ENCODE measurements at places on chromosomes 1 and 21. TPM values are rescaled to one million over a fixed set of nuclear protein-coding genes. Genes with fewer than 3 reads are reported as not detected.

GRCh38 chr1:29481031-29481430 is 244.7 kb downstream of the PTPRU start:
- DNase-seq, result no peak

Gene KCNE2
- not detected for total RNA-seq

Gene REG4
- total RNA-seq, result 1.8 TPM

DNA sequence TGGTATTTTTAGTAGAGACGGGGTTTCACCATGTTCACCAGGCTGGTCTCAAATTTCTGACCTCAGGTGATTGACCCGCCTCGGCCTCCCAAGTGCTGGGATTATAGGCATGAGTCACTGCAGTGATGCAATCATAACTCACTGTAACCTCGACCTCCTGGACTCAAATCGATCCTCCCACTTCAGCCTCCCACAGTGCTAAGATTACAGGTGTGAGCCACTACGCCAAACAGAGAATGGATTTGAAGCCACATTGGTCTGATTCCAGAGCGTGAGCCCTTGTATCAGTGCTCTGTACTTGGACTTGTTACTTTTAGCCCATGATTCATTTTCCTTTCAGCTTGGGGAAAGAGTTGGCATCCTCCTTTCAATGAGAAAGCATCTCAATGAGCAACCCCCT is 14.9 kb upstream of the ZNF683 start:
- DNase-seq, result no peak

- no peak for DNase-seq
Observed at GRCh38 chr1:174273190-174273589, 113.9 kb downstream of the RABGAP1L start.

DNA sequence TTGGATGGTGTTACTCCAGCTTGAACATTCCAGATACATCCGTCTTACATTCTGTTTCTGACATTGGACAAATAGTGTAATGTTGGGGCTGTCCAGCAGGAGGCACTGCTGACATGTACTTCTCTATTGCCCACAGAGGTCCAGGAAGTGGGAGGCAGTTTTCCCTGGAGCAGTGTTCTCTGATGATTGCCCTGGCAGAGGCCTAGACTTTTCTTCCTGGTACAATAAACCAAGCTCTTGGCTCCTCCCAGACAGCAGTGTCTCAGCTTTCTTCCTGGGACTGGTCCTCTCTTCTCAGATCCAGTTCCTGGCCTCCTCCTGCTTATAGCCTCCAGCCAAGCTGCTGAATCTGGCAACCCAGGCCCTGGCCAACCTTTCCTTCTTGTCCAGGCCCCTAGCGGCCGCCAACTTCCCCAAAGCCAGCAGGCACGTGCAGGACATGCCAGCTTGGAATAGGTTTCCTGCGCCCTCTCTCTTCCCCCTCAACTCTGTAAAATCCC is 14.9 kb upstream of the IFNLR1 start:
- peak; percentile 71 for DNase-seq

GRCh38 chr21:15444118-15444960 is 285.4 kb upstream of the USP25 start:
- DNase-seq, result no peak
